WERI-Rb-1 (cell line): ENCODE measurements at places on chromosomes 3 and 15.

DNA sequence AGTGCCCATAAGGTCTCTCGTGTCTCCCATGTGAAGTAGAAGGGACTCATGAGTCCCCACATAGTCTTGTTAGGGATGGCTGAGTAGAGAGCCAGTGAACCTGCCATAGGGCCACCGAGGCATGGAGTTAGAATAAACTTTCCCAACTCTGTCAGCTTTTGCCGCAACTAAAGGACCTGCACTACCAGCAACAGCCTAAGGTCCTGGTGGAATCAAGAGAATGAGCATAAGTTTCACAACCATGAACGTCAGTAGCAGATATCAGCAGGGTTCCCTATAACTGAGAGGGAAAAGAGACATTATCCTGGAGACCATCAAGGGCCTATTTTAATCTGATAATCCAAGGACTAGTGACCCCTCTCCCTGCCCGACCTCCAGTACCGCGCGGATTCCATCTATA, 60.3 kb upstream of the FNDC3B start:
- no peak for DNase-seq

GRCh38 chr3:129421988-129422745, 6.3 kb downstream of the EFCAB12 start:
- no peak for DNase-seq

GRCh38 chr3:56055951-56056350, 412.3 kb downstream of the ERC2 start:
- DNase-seq, result no peak

GRCh38 chr15:81105545-81105944, 28.5 kb upstream of the CFAP161 start:
- DNase-seq, result no peak

- DNase-seq, result no peak
Observed at GRCh38 chr15:91952216-91952615, 98.7 kb downstream of the SLCO3A1 start.
